ENCODE measurements at places on chromosomes 1 and 21. TPM values are rescaled to one million over a fixed set of nuclear protein-coding genes. Genes with fewer than 3 reads are reported as not detected.

Gene INTS7
- total RNA-seq: 33.5 TPM

GRCh38 chr1:156927215-156928042 is 7.0 kb downstream of the LRRC71 start:
- peak; percentile 42 for DNase-seq
- no peaks in the 10 kb centered on the region for H3K36me3 ChIP-seq
- peaks cover 27% of the 10 kb centered on the region for H3K27me3 ChIP-seq

- H3K36me3 ChIP-seq: no peaks in the 10 kb centered on the region
- H3K27me3 ChIP-seq: no peaks in the 10 kb centered on the region
- H3K4me3 ChIP-seq: no peak overlapping the region
- no peak for DNase-seq
Measured at GRCh38 chr21:17429936-17430335, 82.9 kb upstream of the CXADR start.

DNA sequence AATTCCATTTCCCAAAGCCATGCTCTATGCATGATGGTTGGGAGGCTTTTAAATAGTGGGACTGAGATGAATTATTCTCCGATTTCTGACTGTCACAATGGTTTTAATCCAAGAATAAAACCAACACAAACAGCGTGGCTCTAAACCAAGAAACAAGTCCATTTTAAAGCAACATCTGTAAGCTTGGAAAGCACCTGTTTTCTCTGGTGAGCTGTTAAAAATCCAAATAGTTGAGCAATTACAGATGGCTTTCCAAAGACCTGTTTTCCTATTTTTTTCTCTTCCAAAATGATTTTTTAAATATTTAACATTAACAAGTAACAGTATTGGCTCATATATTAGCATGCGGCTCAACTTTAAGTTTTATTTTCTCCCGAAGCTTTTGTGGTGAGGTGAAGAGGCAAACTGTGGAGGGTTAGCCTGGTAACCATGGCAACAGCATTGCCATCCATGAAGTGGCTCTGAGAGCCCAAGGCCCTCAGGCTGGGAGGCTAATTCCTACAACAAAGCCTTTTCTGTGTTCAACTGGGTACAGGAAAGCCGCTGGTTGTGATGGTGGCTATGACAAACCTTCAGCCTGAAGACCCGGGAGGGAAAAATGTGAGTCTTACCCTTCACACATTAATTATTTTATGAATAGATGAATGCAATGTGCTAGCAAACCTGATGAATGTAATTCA is 56.7 kb upstream of the B3GALT5 start:
- H3K36me3 ChIP-seq: no peaks in the 10 kb centered on the region
- DNase-seq: no peak
- no peak overlapping the region for H3K4me3 ChIP-seq
- H3K4me1 ChIP-seq: no peaks in the 10 kb centered on the region
- H3K27me3 ChIP-seq: no peaks in the 10 kb centered on the region
- H3K27ac ChIP-seq: no peak overlapping the region

- H3K4me1 ChIP-seq: no peaks in the 10 kb centered on the region
- H3K27me3 ChIP-seq: no peaks in the 10 kb centered on the region
- H3K27ac ChIP-seq: no peak overlapping the region
- H3K4me3 ChIP-seq: no peak overlapping the region
- no peak for DNase-seq
- H3K36me3 ChIP-seq: no peaks in the 10 kb centered on the region
Measured at GRCh38 chr21:29904359-29905282, 35.2 kb downstream of the GRIK1 start.

All from naive thymus-derived CD4-positive, alpha-beta T cell (primary cell).